ENCODE measurements at places on chromosomes 16 and 17.

GRCh38 chr17:21474815-21475214 is 98.7 kb downstream of the KCNJ12 start:
- no peak for DNase-seq

- DNase-seq, result peak; percentile 80
Observed at GRCh38 chr17:66829386-66829864, 5.5 kb upstream of the CACNG5 start.

DNA sequence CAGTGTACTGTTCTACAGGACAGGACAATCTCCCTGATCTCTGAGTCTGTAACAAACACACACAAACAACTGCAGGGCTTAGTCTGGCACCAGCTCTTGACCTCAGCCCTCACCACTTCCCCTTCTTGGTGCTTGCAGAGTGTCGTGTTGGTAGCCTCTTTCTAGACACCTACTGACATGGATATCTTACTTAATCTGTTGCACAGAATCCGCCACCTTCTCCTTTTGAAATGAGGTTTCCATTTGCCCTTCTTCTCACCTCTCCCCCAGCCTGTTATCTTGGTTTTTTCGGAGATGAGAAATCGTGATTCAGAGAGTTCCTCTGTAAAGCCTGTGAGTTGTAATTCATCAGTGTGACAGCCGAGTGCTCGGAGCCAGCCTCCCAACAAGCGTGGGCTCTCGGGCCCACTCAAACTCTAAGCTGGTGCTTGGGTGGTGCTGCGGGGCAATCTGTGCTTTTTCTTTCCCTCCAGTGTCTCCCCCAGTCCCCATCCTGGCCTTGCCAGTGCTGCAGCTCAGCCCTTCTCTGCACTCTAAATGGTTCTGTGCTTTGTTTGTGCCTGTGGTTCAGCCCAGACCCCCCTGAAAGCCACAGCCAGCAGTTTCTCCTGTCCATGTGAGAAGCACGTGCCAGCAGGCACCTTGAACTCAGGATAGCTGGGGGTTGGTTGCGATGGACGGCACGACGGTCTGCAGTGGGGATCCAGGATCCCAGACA is 28.1 kb downstream of the KIAA0513 start:
- peak; percentile 76 for DNase-seq

GRCh38 chr17:72797142-72797541 is 295.3 kb downstream of the SLC39A11 start:
- DNase-seq, result no peak

DNA sequence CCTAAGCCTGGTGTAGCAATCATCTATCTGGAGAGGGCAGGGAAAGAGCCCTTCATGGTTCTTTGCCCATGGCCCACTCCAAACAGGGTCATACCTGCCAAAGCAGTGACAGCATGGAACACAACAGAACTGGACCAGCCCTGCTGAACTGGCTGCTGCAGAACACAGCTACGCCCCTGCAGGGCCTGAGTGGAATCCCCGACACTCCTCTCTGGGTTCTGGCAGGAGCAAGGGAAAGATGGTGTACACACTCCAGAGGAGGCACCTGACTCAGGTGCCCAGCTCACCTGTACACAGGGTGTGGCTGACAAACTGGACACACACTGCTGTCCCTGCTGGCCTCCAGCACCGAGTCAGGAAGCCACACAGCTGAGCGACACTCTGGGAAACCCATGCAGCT is 19.8 kb downstream of the MIEF2 start:
- DNase-seq, result no peak

- DNase-seq, result no peak
Observed at GRCh38 chr16:17451843-17452242, 18.9 kb downstream of the XYLT1 start.

Measured in femur (tissue), 1 donor.